H1 (cell line): ENCODE measurements at places on chromosomes 11 and 22. TPM values are rescaled to one million over a fixed set of nuclear protein-coding genes. Genes with fewer than 3 reads are reported as not detected.
A peak's percentile ranks its signal among the peaks of the same experiment; 100 is the strongest.

DNA sequence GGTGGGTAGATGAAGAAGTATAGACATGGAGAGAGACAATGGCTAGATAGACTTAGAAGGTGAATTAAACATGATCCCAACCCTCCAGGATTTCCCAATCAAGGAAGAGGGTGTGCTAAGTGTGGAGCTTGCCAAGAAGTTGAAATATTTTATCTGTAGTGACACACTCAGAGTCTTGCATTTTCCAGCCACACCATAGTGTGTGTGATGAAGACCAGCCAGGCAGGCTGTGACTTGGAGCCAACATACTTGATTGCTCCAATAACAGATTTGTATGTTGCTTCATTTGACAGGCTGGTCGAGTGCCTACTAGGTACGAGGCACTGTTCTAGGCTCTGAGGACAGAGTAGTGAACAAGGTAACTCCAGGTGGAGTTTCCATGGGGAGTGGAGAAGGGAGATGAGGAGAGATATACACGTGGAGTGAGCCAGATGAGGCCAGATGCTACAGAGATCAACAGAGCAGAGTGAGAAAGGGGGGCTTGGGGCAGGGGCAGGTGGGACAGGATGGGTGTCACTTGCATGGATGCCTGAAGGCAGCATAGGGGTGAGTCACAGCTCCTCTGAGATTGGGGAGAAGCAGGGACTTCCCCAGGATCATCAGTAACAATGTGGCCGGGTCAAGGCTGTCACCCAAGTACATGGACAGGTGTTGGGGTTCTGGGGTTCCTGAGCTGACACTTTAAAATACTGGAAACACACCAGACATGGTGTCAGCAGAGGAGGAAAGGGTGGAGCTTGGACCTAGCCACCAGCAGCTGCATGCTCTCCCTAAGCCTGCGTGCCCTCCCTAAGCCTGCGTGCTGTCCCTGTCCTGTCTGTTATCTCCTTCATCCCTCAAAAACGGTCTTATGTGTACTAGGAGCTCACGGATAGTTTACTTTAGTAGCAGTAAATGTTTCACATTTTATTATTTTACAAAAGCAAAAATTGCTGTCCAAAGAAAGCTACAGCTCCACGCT is 23.6 kb downstream of the PDGFB start:
- H3K27ac ChIP-seq: no peak overlapping the region
- H3K27me3 ChIP-seq: no peaks in the 10 kb centered on the region
- H3K4me1 ChIP-seq: no peaks in the 10 kb centered on the region
- H3K36me3 ChIP-seq: no peaks in the 10 kb centered on the region

The CLCF1 gene
- 0.32 and 0.57 TPM in 2 replicates for total RNA-seq

DNA sequence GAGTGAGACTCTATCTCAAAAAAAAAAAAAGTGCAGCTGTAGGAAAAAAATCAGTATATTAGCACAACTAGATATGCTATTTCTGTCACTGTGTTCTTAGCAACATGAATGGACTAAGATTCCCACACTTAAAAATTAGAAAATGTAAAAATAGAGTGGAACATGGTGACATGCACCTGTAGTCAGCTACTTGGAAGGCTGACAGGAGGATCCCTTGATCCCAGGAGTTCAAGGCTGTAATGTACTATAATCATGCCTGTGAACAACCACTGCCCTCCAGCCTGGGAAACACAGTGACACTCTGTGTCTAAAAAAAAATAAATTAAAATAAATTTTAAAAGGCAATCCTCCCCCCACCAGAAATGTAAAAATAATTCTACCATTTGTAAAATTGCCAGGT is 29.8 kb downstream of the PICALM start:
- no peaks in the 10 kb centered on the region for H3K4me1 ChIP-seq
- no peak for DNase-seq
- no peak overlapping the region for H3K4me3 ChIP-seq
- no peaks in the 10 kb centered on the region for H3K27me3 ChIP-seq

The CARD16 gene
- total RNA-seq: not detected in 2 replicates

DNA sequence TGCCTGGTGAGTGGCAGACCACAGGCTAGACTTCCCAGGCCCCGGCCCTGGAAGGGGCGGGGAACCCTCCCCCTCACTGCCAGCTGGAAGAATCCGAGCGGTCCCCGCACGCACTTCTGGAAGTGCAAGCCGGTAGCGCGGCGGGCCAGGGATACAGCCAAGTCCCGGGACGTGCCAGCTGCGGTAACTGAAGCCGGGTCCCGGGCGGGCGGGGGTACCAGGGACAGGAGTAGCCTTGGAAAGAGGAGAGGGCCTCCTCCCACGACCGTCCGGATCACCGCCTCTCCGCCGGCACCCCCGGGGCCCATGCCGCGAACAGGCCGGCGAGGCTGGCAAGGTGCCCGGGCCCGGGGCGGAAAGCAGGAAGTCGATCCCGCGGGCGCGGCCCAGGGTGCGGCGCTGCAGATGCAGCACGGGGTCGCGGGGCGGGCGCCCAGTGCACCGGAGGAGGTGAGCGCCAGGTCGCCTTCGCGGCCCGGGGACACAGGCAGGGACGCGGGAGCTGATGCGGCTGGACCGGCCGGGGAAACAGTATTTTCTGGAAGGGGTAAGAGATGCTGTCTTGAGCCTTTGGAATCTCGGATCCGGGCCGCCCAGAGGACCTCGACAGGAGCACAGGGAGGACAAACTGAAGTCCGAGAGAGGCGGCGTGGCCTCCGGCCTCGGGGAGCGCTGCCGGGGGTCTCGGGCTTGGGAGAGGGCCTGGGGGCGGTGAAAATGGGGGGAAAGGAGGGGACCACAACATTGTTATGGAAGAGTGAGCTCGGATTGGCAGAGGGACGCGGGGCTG is 783 bp upstream of the SLC35C1 start:
- H3K36me3 ChIP-seq: no peaks in the 10 kb centered on the region
- no peak for DNase-seq
- peaks cover 9% of the 10 kb centered on the region for H3K27me3 ChIP-seq
- H3K4me1 ChIP-seq: no peaks in the 10 kb centered on the region
- H3K4me3 ChIP-seq: peak overlapping the region; percentile 79

The YAP1 gene
- total RNA-seq: 108 and 111 TPM in 2 replicates

The MS4A12 gene
- 0.39 TPM in 1 of 2 replicates, not detected in the other for total RNA-seq

DNA sequence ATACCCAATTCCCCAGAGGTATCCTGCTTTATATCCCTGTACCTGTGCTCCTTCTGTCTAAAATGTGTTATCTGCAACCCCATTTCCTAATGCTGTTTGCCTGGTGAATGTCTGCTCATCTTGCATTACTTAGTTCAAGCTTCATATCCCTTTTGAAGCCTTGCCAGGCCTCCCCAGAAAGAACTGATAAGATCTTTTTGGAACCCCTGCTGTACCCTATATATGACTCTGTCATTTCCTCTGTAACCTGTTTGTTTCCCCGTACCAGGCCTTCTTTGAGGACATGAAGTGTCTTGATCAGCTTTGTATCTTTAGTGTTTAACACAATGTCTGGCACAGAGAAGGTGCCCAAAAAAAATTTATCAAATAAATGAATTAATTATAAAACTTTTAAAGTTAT is 77.6 kb downstream of the LIF start:
- H3K27ac ChIP-seq: no peak overlapping the region
- no peak overlapping the region for H3K4me3 ChIP-seq
- no peaks in the 10 kb centered on the region for H3K36me3 ChIP-seq
